Stimulated activated CD4-positive, alpha-beta T cell treated with anti-CD3 and anti-CD28 coated beads, Interleukin-15, amount 100 ng/mL, for 24 hours (primary cell): ENCODE measurements at places on chromosomes 3 and 15.

GRCh38 chr15:77191230-77191834 is 120.4 kb upstream of the TSPAN3 start:
- no peak for DNase-seq

- DNase-seq = no peak
Observed at GRCh38 chr3:8790529-8790928, 21.1 kb upstream of the OXTR start.

GRCh38 chr3:36689560-36689959 is 74.8 kb downstream of the DCLK3 start:
- DNase-seq = no peak

DNA sequence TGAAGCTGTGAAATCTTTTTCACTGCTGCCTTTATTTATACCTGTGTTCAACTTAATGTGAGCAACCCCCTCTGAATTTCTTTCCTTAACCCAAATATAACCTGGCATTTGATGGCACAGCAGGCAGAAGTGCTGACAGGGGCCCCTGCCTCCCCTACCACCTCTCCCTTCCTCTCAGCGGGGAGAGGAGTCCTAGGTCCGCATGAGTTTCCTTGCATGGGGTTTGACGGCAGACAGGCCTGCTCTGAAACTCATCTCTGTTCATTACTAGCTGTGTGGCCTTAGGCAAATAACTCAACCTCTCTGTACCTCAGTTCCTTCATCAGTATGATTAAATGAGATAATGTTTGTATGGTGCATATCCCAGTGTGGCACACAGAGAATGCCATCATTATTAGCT is 79.7 kb downstream of the SEC22A start:
- DNase-seq = no peak

DNA sequence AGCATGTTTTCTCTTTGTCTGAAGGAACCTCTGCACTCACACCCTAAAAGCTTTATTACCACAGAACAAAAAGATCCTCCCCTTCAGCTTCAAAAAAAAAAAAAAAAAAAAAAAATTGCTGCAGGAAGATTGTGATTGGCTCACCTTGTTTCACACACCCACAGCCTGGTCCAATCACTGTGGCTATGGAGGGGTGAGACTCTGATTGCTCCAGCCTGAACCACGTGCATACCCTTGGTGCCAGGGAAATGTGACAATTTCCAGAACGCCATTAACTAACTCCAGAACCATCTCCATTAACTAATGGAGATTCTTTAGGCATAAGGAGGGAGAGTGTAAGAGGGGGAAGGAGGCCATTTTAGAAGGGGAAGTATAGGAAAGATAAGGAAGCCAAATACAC is 106.5 kb upstream of the CRBN start:
- no peak for DNase-seq

GRCh38 chr3:128054367-128054766 is 2.1 kb downstream of the SEC61A1 start:
- no peak for DNase-seq

DNA sequence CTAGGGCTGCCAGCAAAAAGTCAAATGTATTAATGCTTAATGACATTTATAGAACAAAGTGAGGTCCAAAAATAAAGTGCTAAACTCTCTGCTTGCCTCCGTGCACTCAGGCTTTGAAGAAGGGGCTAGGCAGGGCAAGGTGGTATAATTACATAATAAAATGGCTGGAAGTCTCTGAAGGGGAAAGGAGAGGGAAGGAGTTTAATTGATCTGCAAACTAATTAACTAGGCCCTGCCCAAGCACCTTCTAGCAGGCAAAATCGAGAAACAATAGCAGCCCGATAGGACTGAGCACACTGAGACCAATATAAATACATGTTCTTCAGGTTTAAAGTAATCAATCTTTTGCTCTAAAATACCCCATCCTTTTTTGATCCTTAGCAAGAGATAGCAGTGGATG is 13.0 kb downstream of the DIS3L start:
- no peak for DNase-seq

DNA sequence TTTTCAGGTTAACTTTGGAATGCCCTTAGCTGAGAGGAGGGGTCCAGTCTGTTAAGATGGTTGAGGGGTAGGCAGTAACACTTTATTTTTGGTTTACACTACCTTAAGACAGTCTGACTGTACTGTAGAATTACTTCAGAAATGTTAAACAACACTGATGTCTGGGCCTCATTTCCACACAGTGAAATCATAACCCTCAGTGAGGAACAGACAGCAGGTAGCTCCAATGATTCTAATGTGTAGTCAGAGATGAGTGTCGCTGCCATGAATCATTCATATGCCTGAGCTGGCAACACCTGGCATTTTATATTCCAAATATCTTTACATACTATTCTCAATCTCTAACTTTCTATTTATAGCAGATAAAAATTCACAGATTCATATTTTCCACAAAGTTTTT is 37.3 kb upstream of the POU1F1 start:
- DNase-seq = no peak

DNA sequence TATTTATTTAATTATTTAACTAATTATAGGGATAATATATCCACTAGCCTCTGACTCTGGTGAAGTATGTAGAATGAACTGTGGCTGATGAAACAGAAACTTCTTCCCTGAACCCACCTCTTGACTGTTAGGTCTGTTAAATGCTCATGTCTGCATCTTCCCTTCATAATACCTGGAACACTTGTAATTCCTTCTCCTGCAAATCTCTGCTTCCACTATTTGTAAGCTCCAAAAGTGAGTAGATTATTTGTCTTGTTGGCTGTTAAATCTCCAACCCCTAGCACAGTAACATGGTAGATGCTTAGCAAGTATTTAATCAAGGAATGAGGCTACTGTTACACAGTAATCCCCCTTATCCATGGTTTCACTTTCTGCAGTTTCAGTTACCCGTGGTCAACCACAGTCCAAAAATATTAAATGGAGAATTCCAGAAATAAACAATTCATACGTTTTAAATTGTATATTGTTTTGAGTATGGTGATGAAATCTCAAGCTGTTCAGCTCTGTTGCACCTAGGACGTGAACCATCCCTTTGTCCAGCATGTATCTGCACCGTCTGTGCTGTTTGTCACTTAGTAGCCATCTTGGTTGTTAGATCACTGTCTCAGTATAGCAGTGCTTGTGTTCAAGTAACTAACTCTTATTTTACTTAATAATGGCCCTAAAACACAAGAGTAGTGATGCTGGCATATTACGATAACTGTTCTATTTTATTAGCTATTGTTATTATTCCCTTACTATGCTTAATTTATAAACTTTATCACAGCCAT is 5.7 kb downstream of the TTBK2 start:
- DNase-seq = no peak

DNA sequence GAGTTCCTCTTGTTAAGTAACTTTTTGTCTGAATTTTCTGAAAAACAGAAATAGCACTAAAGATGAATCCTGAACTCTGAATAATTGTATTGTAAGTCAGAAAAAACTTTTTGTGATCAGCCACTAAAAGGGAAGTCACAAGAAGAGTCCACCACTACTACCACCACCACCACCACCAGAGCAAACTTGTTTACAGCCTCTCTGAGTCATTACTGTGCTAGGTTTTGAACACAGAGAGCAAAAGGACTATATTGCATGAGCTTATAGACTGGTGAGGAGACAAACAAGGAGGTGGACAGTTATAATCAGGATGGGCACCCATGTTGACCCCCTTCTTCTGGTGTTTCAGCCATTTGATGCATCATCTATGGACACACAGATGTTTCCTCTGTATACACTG is 141.7 kb downstream of the IL5RA start:
- DNase-seq = no peak

- DNase-seq = peak; percentile 60
Observed at GRCh38 chr3:128076483-128077201, 24.4 kb downstream of the SEC61A1 start.

- DNase-seq = no peak
Observed at GRCh38 chr3:151875759-151876158, 2.3 kb downstream of the SUCNR1 start.
